ENCODE measurements at places on chromosomes 5 and 9.

GRCh38 chr5:10248378-10249260 is 1.1 kb downstream of the ATPSCKMT start:
- DNase-seq: no peak

GRCh38 chr9:36164989-36165388 is 4.2 kb upstream of the CCIN start:
- DNase-seq: no peak

DNA sequence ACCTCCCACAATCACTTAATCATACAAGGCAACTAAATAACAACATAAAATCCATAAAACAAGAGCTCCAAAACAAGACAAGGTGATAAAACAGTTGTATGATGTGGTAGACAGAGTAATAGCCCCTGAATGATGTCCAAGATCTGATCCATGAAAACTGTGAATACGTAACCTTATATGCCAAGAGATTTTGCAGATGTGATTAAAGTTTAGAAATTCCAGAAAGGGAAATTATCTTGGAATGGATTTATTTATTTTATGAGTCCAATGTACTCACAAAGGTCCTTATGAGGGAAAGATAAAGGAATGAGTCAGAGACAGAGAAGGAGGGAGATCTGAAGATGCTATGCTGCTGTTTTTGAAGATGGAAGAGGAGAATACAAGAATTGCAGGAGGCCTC is 1775.7 kb upstream of the C9orf72 start:
- DNase-seq: no peak

DNA sequence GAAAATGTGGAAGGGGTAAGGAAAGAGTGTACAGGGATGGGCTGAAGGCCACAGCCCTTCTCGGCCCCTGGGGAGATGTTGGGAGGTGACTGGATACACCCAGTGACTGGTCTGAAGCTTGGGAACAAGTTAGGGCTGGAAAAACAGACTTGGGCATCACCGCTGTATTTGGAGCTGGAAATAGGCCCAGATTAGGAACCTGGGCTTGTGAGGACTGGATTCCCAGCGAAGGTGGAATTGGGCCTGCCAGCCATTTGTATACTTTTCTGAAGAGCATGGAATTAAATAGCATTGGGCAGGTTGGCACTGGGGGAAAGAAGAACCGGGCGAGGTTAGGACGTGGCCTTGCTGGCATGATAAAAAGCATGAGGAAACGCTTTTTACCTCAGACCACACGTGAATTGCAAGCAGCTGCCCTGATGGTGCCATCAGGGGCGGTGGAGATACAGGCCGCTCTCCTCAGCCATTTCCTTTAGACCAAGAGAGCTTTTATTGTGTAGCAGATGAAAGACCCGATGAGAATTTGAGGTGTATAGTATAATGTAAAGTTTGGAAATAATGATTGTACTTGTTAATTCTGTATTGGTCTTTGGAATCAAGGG is 37.8 kb downstream of the OTULIN start:
- DNase-seq: no peak

DNA sequence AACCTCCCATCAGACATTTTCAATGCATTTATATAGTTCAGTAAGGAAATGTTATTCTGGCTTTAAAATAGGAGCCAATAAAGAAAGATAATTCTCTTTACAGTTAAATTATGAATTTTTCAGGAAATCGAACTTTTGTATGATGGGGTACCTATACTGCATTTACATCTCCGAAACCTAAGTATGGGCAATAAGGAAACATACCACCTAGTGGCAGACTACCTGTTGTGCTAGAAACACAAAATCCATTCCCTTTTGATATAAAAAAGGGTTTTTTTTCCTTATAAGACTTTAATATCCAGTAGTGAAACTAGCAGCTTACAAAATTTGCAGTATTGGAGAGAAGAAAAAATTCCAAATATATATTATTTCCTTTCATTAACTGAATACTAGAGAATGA is 21.3 kb upstream of the VLDLR start:
- no peak for DNase-seq

GRCh38 chr9:107221321-107221720 is 61.8 kb upstream of the RAD23B start:
- DNase-seq: no peak

- DNase-seq: no peak
Observed at GRCh38 chr5:147671365-147671764, 111.2 kb downstream of the JAKMIP2 start.

DNA sequence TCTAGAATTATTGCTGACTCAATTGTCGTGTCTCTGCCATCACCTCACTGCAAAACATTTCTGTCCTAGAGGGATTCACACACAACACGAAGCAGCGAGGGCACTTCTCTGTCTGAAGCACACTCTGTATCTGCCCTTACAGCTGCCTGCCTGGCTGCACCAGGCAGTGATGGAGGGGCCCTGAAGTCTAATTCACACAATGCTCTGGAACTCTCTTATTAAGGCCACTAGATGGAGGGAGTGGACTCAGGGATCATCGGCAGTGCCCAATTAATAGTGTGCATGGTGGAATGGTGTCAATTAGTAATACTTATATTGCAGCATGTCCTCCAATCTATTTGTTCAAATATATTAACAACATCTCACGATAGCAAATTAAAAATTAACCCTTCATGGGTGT is 157.5 kb upstream of the MAP1B start:
- DNase-seq: no peak

DNA sequence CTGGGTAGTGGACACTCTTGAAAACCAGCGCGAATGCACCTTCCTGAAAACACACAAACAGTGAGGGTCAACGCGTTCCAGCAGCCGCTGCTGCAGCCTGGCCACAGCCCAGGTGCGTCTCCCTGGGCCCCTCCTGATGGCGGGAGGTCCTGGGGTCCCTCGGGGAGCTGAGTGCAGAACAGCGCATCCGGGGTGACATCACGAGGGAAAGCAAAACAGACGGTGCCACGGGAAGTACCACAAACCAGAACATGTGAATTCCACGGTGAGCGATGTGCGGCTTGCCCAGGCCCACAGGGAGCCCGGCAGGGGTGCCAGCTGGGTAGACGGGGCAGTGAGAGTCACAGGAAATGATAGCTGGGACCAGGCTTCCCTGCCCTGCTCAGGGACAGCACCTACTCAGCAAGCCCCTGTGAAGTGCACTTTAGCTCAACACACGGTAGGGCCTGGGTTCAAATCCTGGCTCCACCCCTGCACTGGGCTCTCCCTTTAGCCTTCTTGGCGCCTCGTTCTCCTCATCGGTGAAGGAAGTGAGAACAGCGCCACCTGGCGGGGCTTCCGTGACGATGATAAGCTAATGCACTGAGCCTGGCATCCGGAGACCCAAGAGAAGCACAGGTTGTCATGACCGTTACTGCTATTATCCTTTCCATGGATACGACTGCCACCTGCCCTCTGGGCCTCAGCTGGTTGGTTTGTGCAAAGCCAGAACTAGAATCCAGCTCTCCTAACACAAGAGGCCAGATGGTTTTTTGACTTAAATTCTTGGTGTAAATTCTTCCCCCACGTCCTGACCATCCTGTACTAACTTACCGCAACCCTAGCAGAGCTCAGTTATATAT is 24.6 kb downstream of the GFPT2 start:
- DNase-seq: peak; percentile 71

DNA sequence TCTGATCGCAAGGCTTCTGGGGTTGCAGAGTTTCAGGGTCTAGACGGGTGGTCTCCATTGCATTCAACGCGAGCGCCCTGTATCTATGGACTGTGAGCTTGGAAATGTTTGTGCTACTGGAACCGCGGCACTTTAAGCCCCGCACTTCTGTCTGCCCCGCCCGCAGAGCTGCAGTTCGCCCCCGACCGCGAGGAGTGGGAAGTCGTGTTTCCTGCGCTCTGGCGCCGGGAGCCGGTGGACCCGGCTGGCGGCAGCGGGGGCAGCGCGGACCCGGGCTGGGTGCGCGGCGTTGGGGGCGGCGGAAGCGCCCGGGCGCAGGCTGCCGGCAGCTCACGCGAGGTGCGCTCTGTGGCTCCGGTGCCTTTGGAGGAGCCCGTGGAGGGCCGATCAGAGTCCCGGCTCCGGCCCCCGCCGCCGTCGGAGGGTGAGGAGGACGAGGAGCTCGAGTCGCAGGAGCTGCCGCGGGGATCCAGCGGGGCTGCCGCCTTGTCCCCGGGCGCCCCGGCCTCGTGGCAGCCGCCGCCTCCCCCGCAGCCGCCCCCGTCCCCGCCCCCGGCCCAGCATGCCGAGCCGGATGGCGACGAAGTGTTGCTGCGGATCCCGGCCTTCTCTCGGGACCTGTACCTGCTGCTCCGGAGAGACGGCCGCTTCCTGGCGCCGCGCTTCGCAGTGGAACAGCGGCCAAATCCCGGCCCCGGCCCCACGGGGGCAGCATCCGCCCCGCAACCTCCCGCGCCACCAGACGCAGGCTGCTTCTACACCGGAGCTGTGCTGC is 1.0 kb downstream of the ADAMTS19 start:
- no peak for DNase-seq

- no peak for DNase-seq
Observed at GRCh38 chr5:116135344-116135743, 50.5 kb downstream of the COMMD10 start.

DNA sequence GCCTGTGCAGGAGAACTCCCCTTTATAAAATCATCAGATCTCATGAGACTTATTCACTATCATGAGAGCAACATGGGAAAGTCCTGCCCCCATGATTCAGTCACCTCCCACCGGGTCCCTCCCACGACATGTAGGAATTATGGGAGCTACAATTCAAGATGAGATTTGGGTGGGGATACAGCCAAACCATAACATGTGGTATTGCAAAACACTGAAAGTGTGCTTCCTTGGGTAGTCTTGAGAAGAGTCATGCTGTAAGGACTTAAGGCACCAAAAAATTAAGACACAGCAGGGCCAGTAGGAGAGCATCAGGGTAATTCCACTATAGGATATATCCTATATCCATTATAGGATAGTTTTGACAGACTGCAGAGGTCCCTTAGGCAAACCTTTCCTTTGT is 29.4 kb upstream of the GDNF start:
- DNase-seq: no peak

DNA sequence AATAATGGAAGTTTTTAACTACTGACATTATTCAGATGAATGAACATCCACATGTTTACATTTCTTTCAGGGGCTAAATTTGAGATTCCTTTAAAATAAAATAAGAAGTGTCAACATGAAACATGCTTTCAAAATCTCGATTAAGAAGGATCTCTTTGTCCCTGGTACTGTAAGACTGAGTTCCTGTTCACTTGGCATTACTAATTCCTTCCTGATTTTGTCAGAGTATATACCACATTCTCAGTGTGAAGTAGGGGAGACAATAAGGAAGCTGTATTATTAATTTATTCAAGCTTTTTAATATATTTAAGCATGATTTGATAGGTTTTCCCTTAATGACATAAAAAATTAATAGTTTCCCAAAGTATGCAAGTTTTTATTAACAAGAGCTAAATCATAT is 81.5 kb upstream of the GRHPR start:
- no peak for DNase-seq

- no peak for DNase-seq
Observed at GRCh38 chr5:52920929-52921328, 68.2 kb upstream of the ITGA2 start.

- DNase-seq: no peak
Observed at GRCh38 chr9:23658376-23659258, 167.4 kb downstream of the ELAVL2 start.

DNA sequence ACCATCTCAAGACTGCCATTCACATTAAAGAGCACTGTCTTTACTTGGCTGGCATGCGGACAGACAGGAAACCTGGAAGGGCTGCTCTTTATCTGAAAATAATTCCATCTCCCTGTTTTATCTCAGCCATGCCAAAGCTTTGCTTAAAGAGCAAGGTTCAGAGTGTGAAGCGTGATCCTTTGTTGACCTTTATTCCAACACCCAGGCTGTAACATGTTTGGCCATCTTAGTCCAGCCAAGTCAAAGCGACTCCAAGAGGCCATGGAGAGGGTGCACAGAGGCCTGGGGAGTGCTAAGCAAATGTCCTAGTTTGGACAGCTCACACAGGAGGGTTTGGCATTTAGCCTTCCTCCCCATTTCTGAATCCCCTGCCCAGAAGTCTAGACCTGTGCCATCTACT is 194.7 kb downstream of the PJA2 start:
- no peak for DNase-seq
